ENCODE measurements at places on chromosomes 7 and 10. TPM values are rescaled to one million over a fixed set of nuclear protein-coding genes. Genes with fewer than 3 reads are reported as not detected.

Gene HOGA1
- 0.72 TPM for total RNA-seq

Gene PIP
- 0.32 TPM for total RNA-seq

Gene NUDT13
- 0.16 TPM for total RNA-seq

Gene CPXM2
- 2.1 TPM for total RNA-seq

Gene CCDC136
- total RNA-seq = 0.18 TPM

Gene PEX1
- 7.8 TPM for total RNA-seq

Gene AHCYL2
- 15.2 TPM for total RNA-seq

Gene DNAJC12
- total RNA-seq = 9.4 TPM

Gene SCART1
- 0.54 TPM for total RNA-seq

Gene ITGB8
- total RNA-seq = 11.5 TPM

Gene ETV1
- total RNA-seq = 6.3 TPM

Gene FZD1
- total RNA-seq = 9.4 TPM

Gene PLXDC2
- 2.8 TPM for total RNA-seq

Gene HKDC1
- 0.18 TPM for total RNA-seq

Gene VAX1
- total RNA-seq = not detected

Gene CYP3A7
- not detected for total RNA-seq

Gene GPR37
- total RNA-seq = 0.36 TPM

Gene ZWINT
- 10.2 TPM for total RNA-seq

Gene FAM25G
- total RNA-seq = not detected

Gene ANKMY2
- total RNA-seq = 9.2 TPM

Gene GPC2
- total RNA-seq = not detected

Gene MLXIPL
- total RNA-seq = 1.5 TPM

Gene VSTM4
- total RNA-seq = 3.1 TPM

Gene ATRNL1
- under 0.01 TPM for total RNA-seq

Gene AMPH
- total RNA-seq = 1.1 TPM

Gene SPDYE2
- not detected for total RNA-seq

Gene CNPY1
- not detected for total RNA-seq

Gene HUS1
- 12.1 TPM for total RNA-seq

Gene CALHM1
- total RNA-seq = not detected

Gene BICC1
- 81.6 TPM for total RNA-seq

Gene GATA3
- not detected for total RNA-seq

Gene CTTNBP2
- not detected for total RNA-seq

Gene EEPD1
- total RNA-seq = under 0.01 TPM

Gene HOXA2
- total RNA-seq = not detected

Gene NOLC1
- 51.5 TPM for total RNA-seq

Gene IFT22
- total RNA-seq = 22.9 TPM

Gene NYAP1
- total RNA-seq = 7.0 TPM

Gene PDK4
- total RNA-seq = 42.9 TPM

Gene NODAL
- total RNA-seq = not detected

Gene GPR26
- total RNA-seq = not detected

Gene TDRD1
- total RNA-seq = 0.16 TPM

Gene WDR86
- not detected for total RNA-seq

Gene GNAT3
- total RNA-seq = not detected

Gene PRLHR
- not detected for total RNA-seq
